ENCODE measurements at places on chromosomes 1 and 21.

DNA sequence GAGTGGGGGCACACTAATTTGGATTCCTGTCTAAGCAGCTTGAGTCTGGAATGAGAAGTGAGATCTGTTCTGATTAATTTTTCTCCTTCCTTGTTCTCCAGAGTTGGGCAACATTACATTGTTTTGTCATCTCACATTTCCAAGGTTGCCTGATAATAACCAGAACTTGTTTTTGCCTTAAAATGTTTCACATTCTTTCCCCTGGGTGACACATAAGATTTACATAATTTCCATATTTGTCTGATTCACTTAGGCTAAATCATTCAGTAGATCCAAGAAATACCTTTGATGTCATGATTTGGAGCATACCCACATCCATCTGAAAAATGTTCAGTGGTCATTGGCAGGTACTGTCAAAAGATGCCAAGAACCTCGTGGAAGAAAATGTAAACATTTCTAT lies 60.3 kb downstream of the XCL2 start:
- DNase-seq = no peak

- no peak for DNase-seq
Measured at GRCh38 chr1:91550961-91551360, 50.3 kb downstream of the CDC7 start.

DNA sequence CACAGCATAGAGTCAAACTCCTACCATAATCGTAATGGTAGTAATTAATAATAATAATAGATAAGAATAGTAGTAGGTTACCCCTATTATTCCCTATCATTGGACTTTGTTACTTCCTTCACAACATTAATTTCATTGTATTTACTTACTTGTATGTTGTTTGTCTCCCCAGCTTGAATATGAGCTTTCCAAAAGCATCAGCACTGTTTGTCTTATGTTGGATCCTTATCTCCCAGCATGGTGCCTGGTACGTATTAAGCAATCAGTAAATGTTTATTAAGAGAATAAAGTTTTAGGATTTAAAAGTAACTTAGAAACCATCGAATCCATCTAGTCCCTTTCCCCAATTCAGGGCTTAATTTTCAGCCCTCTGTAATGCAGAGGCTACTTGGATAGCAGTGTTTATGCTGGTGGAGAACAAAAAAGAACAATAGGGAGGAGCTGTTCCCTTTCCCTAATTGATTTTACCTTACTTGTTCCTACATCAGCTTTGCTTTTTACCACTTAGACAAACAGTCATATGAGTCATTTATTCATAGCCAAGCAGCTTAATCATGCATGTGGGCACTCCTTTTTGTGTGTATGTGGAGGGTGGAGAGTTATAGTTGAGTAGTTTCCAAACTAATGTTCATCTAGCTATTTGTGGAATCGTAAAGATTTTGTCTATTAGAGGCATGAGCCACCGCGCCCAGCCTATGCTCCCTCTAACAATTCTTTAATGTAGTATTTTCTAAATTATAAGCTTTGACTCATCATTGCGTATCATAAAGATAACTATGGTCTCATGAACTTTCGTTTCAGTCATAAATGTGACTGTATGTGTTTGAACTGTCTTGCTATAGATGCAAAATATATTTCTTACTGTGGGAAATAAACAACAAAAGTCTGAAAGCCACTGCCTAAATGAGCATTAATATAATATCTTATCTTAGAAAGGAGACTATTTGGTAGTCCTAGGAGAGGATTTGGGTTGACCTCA lies 20.9 kb upstream of the DR1 start:
- DNase-seq = no peak

- DNase-seq = no peak
Measured at GRCh38 chr1:52635321-52636089, 2.5 kb downstream of the SHISAL2A start.

DNA sequence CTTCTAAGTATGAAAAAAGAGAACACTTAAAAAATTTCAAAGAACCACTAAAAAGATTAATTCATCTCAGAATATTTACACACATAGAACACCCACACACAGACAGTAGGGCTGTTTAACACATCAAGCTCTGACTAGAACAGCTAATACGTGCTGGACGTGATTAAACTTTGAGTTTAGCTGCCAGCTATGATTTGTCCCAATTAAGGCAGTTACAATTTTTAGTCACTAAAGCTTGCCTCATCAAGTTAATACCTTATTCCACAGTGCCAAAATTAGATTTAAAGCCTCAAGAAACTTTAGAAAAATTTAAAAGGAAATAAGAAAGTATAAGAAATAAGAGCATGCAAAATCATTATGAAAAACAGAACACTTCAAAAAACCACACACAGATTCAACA lies 18.9 kb downstream of the SLC16A1 start:
- no peak for DNase-seq

DNA sequence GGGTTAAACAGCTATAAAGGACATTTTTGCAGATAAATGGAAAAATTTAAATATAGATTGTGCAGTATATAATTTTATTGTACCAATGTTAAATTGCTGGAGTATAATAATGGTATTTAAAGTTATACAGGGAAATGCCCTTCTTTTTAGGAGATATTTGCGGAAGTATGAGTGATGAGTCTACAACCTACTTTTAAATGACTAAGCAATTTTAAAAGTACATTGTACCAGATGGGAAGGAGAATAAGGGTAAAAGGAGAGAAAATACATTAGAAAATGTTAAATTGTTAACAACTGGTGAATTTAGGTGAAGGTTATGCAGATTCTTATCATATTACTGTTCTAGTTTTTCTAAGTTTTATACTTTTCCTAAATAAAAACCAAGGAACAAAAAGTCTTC lies 91.8 kb downstream of the ZZZ3 start:
- DNase-seq = no peak

GRCh38 chr1:231838521-231838920 lies 211.9 kb downstream of the DISC1 start:
- no peak for DNase-seq

DNA sequence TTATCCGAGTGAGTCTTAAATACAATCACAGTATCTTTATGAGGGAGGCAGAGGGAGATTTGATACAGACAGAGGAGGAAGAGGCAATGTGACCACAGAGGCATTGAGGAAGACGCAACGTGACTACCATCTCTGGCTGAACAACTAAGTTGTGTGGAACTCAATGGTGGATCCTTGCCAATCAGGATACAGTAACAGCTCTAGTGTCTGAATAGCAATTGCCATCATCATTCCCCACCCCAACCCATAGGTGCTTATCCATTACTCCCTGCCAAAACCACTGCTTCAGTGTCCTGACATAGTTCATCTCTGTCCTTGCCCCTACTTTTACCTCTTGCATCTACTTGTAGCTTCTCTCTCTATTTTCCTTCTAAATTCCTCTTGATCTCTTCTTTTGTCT lies 20.5 kb upstream of the RHBDL2 start:
- DNase-seq = no peak

DNA sequence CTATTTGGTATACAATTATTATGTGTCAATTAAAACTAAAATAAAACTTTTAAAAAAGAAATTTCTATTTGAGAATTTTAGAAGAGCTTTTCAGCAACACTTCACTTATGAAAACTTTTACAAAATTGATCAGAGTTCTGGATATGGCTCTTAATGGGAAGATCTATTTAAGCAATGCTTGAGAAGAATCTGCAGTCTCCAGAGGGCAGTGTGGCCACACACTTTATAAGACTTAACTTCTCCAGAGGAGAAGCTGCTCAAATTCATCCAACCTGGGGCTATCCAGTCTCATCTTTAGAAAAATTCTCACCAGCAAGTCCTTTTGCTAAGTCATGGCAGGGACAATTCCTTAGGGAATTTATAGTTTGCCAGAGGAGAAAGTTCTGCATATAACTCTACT lies 25.2 kb upstream of the AGO1 start:
- DNase-seq = no peak

GRCh38 chr1:60419023-60419422 lies 345.5 kb upstream of the C1orf87 start:
- DNase-seq = no peak

GRCh38 chr1:19734472-19734999 lies 65.2 kb downstream of the TMCO4 start:
- DNase-seq = no peak

DNA sequence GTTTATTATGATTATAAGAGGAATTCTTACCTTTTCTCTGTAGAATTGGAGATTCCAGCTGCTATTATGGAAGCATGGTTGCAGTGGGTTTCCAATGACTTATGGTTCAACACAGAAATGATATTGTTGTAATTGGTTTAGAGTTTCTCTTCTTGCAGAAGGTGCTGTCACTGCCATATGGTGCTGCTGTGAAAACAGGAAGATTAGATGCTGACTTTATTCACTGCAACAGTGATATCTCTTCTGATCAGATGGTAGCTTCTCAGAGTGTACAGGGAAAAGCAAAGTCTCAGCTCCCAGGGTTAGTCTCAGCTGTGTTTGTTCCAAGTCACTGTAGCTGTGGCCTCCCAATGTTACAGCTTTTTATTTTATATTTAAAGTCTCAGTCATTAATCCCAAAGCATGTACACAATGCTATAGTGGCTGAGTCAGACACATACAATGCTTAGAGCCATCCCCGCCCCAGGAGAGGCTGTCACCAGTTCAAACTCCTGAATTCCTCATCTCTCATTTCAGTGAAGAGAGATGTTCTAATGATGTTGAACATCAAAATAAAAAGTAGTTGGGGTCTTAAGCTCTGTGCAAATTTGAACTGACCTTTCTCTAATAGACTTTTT lies 42.7 kb upstream of the RGS2 start:
- DNase-seq = no peak

- DNase-seq = peak; percentile 74
Measured at GRCh38 chr1:208167261-208167869, 76.8 kb downstream of the PLXNA2 start.

DNA sequence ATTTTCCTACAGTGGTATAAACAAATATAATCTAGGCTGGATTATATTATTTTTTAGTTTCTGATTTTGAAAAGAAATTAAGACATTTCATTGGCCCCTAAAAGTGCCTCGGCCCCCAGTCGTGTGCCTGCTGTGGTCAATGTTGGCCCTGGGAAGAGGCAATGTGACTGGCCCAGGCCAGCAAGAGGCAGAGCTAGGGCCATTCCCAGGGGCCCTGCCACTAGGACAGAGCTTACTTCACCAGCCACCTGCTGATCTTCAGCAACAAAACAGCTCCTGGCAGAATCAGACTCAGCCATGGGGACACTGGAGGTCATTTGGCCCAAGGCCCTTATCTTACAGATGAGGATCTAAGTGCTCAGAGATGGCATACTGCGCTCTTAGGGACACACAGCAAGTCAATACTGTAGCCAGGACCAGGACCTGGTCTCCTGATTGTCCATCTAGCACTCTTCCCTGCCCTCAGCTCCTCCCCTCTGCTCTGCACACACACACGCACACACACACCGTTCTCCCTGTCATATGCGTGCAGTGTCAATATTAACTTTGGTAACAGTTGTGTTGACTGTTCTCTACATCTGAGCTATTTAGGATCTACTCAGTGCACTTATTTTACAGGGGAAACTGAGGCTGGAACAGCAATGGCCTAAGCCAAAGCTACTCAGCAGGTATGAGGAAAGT lies 16.6 kb upstream of the KLHDC7A start:
- DNase-seq = no peak
